ENCODE measurements at places on chromosomes 6 and 20.

GRCh38 chr6:6401401-6401800, 80.9 kb upstream of the F13A1 start:
- no peak for DNase-seq

DNA sequence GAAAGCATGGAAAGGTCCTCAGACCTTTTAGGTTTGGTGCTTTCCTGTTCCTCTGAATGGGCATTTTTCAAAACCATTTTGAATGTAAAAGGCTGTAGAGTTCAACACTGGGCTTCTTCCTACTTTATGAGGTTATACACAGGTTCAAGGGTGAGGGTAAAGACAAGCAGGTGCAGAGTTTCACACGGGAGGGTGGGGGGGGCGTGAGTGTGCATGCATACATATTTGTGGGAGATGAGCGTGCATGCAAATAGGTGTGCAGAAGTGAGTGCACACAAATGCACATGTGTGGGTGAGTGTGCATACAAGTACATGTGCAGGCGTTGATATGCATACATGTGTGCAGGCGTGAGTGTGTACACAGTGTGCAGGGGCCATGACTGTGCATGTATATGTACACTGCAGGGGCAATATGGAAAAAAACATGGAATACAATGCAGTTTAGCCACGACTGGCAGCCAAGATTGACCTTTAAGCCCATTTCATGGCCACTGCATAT, 183.1 kb downstream of the GMPR start:
- DNase-seq: no peak

DNA sequence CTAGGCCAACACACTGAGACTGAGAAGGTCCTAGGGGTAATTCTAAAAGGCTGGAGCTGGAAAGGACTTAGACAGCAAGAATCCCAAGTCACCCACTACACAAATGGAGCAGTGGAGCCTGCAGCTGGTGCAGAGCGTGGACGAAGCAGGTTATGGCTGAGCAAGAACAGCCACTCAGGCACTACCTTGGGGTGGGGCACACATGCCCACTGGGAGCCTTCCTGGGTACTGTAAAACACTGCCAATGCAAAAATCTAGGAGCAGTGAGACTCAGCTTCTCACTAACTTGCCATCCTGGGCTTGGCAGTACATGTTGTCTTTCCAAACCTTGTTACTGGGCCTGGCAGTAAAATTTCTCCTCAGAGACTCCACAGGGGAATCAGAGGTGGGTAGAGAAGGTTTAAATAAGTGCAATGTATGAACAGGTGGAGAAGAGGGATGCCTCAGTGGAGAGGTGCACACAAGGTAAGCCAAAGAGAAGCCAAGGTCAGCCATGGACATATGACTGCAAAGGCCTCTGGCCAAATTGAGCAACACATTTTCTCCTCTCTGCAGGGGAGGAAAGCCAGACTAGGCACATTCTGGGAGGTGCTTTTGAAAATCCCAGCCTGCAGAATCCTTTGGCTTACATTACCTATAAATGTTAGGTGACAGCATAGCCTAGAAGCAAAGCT, 105.6 kb downstream of the TNFRSF21 start:
- DNase-seq: no peak

- DNase-seq: peak; percentile 12
These were observed 50.4 kb downstream of the APCDD1L start for GRCh38 chr20:58464838-58465237.

- DNase-seq: no peak
These were observed 119.0 kb upstream of the STMND1 start for GRCh38 chr6:16982807-16983206.

DNA sequence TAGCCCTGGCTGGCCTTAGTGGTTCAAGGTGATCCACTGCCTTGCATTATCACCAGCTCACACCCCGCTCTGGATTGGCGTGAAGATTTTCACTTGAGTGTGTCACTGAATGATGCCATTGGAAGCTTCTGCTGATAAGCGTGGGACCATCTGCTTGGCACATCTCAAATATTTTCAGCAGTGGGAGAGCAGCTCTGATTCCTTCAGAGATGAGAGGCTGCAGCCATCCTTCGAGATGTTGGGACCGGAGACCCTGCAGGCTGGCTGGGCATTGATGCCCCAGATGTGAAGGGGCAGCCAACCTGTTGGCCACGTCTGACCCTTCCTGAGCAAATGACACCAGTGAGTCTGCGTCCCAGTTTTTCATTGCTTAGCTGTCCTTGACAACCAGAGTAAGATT, at the start of gene MAS1:
MAS1 (plus strand) TSS at position 197 of the 400 bp plus-strand sequence. CDS start 15,968 bp downstream, outside the sequence.
- DNase-seq: no peak

- no peak for DNase-seq
These were observed 340.9 kb upstream of the IRAK1BP1 start for GRCh38 chr6:78526432-78526831.

DNA sequence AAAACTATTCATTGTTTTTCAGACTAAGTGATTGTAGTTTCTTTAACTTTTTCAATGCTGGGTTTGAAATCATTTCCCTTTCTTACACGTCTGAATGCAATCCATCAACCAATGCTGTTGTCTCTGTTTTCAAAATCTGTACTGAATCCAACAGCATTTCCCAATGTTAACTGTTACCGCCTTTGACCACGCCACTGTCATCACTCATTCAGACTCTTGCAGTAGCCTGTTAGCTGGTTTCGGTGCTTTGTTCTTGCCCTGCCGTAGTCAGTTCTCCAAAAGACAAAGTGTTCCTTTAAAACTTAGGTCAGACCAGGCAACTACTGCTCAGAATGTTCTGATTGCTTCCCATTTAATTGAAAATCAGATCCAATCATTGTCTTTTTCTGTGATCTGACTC, 131.3 kb downstream of the PLCB4 start:
- DNase-seq: no peak

DNA sequence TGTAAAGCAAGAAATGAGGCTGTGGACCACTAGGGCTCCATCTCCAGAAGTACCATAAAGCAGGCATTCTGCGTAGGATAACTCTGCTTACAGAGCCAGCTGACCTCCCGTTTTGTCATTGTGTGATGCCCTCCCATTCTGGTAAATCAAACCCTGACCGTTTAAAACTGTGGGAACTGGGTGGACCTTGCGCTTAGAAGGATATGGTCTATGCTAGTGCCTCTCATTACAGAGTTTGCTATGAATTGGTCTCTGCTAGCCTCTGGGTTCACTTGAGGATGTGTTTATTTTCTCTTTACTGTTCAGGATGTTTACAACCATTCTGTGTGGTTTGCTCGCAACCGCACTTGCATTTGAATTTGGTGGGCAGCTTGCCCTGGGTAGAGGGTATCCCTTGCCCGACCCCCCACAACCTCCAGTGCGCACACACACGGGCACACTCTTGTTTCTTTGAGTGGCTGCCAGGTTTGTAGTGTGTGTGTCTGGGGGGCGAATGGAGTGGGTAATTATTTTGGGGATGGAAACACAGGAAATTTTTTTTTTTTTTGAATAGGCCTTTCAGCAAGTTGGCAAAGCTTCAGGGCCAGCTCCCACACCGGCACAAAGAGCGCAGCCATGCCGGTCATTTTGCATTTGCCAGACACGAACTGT, 198.3 kb downstream of the JARID2 start:
- DNase-seq: no peak

DNA sequence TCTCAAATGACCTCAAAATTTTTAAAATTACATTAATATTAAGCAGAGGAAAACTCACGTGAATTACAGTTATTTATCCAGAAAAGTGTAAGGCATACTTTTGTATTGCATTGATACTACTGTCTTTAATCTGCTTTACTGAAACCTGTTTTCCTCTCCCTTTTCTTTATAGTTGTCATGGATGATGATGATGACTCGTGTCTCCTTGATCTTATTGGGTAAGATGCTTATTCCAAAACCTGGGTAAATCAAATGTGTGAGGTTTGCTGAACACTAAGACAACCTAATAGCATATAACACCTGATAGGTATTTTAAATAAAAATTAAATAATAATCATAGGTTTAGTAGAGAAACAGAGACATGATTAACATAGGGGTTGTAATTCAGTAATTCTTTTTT, 40.0 kb downstream of the BICRAL start:
- DNase-seq: no peak

DNA sequence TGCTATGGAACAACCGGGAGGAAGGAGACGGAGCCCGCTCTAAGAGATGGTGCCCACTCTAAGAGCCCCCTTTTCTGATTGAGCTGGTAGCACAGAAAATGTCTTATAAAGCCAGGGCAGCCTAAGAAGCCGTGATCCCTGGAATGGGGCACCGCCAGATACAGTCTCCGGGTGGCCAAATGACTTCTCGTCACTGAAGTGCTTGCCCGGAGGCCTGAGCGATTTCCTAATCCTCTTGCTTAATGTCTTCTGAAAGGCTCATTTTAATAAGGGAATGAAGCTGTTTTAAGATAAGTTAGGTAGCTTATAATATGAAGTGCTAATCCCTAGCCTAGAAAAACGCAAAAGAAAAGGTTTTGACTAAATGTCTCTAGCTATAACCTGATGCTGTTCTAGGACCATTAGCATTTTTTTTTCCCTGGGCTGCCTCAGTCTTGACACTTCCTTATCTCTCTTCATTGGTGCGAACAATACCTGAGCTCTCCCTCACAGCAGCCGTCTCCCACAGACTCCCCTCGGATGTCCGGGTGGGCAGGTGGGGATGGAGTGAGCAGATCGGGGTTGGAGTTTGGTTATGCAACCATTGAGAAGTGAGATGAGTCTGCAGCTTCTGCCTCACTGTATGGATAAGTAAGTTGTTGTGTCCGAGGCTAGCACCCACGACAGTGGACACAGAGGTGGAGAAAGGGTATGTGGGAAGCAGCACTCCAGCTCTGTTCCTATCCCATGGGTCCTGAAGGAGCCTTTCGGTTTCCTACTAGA, 559.4 kb upstream of the AGPAT4 start:
- peak; percentile 68 for DNase-seq

DNA sequence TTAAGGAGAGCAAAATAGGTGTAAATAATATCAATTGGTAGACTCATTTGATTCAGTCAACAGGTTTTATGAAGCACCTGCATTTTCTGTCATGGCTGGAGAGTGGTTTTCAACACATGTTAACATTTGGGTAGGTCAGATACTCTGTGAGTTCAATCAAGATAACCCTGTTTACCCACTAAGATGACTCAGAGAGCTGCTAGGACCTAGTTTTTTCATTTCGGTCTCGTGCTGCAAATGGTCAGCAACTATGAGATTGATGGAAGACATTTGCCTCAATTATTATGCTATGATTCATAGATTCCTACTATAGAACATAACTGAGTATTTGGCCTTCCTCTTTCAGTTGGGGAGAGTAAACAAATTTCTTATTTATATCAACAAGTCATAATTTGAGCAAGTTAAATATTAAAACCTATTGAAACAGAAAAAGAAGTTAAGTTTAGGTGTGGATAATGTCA, 391.4 kb upstream of the CITED2 start:
- no peak for DNase-seq

DNA sequence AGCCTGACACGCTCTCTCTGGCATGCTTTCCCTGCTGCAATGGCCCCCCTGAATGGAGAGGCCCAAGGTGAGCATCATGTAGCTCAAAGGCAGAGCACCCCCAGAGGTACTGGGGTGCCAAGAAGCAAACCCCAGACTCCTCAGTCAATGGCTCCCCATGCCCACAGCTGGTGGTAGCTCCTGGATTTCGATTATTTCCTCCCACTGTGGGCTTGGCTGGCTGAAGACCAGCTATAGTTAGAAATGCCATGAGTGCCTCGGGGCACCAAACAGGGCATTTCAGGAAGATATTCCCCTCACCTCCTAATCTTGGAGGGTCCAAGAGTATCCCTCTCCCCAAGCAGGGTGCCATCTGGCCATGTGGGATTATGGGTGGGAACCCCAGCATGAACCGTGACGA, 16.8 kb downstream of the MAP1LC3A start:
- no peak for DNase-seq

- no peak for DNase-seq
These were observed 123.2 kb downstream of the RFPL4B start for GRCh38 chr6:112470376-112470775.

GRCh38 chr6:113481458-113481857, 375.7 kb upstream of the MARCKS start:
- DNase-seq: no peak

DNA sequence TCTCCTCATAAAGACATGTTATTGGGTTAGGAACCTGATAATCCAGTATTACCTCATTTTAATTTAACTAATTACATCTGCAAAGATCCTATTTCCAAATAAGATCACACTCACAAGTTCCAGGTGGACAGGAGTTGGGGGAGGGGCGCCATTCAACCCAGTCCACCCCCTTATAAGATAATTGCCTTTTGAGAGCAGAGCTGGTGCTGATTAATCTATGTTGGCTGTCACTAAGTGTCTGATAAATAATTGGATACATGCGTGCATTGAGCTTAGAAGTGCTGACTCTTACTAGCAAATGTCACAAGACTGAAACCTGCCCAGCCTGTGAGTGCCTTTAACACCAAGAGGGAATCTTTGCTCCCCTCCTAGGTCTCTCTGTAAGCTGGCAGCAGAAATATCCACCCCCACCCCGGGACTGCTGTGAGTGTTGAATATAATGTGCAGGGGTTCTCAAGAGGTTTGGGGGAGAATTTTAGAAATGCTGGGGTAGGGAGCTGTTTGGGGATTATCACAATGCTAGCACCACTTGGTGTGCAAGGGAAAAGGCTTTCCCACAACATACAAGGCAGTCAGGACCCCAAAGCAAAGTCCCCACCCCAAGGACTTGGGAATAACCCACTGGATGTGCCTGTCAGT, 87.5 kb downstream of the ANKRD60 start:
- DNase-seq: no peak

- DNase-seq: no peak
These were observed 72.1 kb downstream of the FOXA2 start for GRCh38 chr20:22511943-22512910.

GRCh38 chr6:35208419-35208818, 5.3 kb upstream of the SCUBE3 start:
- no peak for DNase-seq

DNA sequence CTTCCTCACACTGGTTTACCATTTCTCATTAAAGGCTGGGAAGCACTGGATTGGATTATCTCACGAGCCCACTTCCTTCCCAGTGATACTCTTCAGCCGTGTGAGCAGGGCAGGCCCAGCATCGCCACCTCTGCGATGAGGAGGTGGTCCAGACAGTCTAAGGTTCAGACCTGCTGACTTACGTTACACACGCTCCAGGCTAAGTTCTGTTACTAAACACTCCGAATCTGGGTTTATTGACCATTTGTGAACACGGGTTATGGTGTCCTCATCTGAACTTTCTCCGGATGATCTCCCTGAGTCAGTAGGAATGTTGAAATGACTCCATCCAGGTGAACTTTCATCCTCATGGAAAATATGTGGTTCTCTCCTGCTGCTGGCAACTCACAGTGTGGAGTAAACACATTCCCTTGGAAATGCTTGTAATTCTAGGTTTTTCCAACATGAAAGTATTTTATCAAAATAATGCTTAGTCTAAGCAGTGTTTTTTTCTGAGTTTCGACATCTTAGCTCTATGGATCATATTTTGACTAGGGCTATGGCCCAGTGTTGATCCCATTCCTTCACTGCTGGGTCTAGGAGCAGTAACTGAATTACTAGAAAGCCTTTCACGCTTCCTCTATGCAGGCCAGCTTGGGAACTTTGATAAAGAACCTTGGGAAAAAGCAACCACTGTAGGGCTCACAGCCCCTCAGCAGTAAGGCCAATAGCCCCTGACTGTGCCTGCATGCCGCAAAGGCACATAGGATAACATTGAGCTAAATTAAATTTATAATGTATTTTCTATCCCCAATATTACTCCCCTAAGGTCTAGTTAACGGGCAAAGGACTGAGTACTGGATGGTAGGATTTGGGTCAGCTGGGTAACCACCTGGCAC, 37.7 kb upstream of the PXDC1 start:
- DNase-seq: no peak

Measured in retinal pigment epithelial cell (primary cell).